ENCODE measurements at places on chromosomes 12 and 14. TPM values are rescaled to one million over a fixed set of nuclear protein-coding genes. Genes with fewer than 3 reads are reported as not detected.

Gene BLOC1S1
- 118 TPM for total RNA-seq

DNA sequence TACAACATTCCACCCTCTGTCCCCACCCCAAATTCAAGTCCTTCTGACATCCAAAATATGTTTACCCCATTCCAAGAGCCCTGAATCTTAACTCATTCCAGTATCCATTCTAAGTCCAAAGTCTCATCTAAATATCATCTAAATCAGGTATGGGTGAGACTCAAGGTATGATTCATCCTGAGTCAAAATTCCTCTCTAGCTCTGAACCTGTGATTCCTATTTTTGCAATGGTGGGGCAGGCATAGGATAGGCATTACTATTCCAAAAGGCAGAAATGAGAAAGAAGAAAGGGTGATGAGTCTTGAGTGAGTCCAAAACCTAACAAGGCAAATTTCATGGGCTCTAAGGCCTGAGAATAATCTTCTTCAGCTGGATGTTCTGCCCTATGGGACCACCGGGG lies 140.3 kb upstream of the FAR2 start:
- no peaks in the 10 kb centered on the region for H3K36me3 ChIP-seq
- no peak for DNase-seq
- H3K27me3 ChIP-seq, result peaks cover 3% of the 10 kb centered on the region
- no peak overlapping the region for H3K27ac ChIP-seq

- DNase-seq, result no peak
- no peak overlapping the region for H3K4me3 ChIP-seq
- H3K27me3 ChIP-seq, result peaks cover 9% of the 10 kb centered on the region
- no peaks in the 10 kb centered on the region for H3K36me3 ChIP-seq
- H3K27ac ChIP-seq, result no peak overlapping the region
- no peaks in the 10 kb centered on the region for H3K4me1 ChIP-seq
Measured at GRCh38 chr14:64324461-64324860, 30.3 kb upstream of the ESR2 start.

- H3K27me3 ChIP-seq, result no peaks in the 10 kb centered on the region
- H3K4me3 ChIP-seq, result no peak overlapping the region
- H3K27ac ChIP-seq, result no peak overlapping the region
- H3K4me1 ChIP-seq, result peaks cover 10% of the 10 kb centered on the region
Measured at GRCh38 chr12:62166525-62166924, 93.7 kb upstream of the USP15 start.

DNA sequence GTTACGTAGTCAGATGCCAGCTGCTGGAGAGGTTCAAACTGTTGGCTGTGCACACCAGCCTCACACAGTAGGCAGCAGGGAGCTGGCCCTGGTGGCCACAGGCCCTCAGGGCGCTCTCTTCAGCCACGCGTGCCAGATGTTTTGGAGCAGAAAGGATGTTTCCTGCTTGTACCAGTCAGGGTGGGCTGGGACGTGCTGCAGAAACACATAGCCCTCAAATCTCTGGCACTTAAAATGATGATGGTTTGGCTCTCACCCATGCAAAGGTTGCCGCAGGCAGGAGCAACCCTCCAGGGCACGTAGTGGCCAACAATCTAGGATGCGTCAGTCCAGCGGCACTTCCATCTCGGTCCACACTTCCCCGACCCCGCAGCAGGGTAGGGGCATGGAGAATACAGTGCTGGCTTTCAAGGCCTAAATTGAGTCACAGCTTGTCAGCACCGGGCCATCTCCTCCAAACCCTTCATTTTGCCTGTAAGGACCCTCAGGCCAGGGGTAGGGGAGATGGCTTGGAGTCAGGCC lies 1.7 kb upstream of the FAM181A start:
- no peaks in the 10 kb centered on the region for H3K27me3 ChIP-seq
- DNase-seq, result no peak
- H3K4me3 ChIP-seq, result no peak overlapping the region
- no peaks in the 10 kb centered on the region for H3K36me3 ChIP-seq
- H3K4me1 ChIP-seq, result no peaks in the 10 kb centered on the region
- H3K27ac ChIP-seq, result no peak overlapping the region

DNA sequence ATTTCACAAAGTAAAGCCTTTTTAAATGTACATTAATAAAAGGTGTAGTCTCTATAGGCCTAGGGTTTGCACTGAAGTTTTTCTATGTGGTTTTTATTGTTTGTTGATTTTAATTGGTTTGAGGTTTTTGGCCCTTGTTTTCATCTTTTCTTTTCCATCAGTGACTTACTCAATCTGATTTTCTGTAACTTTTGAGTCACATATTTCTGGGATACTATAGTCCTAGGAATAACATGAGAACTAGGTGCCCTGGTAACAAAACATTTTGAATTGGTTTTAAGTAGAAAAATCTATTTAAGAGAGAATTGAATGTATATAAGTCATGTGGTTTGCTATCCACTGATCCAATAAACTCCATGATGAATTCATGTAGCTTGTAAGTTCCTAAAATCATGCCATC lies 311.9 kb downstream of the CEP128 start:
- no peaks in the 10 kb centered on the region for H3K27me3 ChIP-seq
- no peak overlapping the region for H3K27ac ChIP-seq
- H3K4me1 ChIP-seq, result no peaks in the 10 kb centered on the region
- H3K4me3 ChIP-seq, result no peak overlapping the region

DNA sequence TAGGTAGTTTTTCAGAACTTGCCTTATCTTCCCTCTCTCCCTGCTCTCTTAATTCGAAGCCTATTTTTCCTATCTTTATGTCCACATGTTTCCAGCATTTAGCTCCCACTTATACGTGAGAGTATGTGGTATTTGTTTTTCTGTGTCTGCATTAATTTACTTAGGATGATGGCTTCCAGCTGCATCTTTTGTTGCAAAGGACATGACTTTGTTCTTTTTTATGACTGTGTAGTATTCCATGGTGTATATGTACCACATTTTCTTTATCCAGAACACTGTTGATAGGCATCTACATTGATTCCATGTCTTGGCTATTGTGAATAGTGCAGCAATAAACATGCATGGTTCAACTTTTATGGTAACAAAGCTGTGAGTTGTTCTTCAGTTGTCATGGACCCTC lies 7.8 kb upstream of the CLEC2D start:
- no peaks in the 10 kb centered on the region for H3K27me3 ChIP-seq
- H3K36me3 ChIP-seq, result peaks cover 86% of the 10 kb centered on the region
- no peak overlapping the region for H3K4me3 ChIP-seq
